ENCODE measurements at places on chromosomes 3 and 15.

- DNase-seq = no peak
These were observed 83.3 kb downstream of the ZNF621 start for GRCh38 chr3:40608091-40608490.

GRCh38 chr15:88612186-88612796 is 8.8 kb upstream of the AEN start:
- no peak for DNase-seq

DNA sequence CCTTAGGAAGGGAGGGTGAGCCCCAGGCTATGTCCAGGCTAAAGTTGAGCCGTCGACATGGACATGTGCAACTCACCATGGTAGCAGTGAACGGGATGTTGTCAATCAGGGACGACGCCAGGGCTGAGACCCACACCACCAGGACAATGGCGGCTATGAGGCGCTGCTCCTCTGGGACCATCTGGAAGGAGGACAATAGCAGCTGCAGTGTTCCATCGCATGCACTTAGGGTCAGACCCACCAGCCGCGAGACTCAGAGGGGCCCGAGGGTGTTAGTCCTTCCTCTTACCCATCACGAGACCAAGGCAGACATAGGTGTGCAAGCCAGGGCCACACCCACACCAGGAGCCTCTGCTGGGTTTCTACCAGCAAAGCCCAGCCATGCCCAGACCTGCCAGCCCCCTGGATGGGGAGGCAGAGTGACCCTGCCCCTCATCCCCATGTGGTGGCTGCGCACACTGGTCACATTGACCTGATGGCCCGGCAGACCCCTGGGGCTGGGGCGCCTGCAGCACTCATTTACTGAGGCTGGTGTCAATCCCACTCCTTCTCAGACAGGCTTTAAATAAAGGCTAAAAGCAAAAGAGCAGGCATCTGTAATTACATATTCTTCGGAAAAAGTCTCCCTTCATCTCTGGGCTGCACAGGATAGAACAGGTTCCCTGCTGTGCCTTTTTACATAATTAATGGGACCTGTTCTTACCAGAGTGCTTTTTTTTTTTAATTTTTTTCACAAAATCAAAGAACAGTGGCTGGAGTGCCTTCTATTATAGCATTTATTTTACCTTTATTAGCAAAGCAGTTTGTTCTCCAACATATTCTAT is 227.8 kb downstream of the OCA2 start:
- no peak for DNase-seq

- DNase-seq = no peak
These were observed 146.1 kb upstream of the UMPS start for GRCh38 chr3:124584245-124584551.

DNA sequence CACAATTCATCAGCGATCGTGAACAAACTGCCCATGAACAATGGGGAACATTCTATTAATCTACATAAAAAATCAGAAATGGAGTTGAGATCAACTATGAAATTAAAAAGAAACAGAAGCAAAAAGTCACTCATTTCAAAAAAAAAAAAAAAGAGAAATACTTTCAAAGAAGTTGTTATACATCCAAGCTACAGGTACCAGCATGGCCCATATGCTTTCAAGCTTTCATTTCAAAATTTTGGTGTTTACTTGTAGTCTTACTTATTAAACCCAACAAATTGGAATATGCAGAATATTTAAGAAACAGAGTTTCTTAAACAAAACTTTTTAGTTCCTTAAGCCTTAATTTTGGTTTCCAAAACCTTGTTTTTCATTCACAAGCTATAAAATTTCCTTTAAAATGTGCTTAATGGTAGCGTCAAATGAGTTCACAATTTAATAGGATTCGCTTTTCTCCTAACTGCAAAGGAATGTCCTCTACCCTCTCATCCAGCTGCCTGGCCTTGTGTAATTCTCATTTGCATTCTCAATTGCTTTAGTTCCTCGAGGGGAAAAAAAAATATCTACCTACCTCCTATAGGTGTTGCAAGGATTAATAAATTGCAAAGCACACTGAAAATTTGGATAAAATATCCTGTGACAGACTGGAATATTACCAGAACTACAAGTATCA is 565.2 kb downstream of the ROBO1 start:
- DNase-seq = no peak

- no peak for DNase-seq
These were observed 50.6 kb downstream of the GAP43 start for GRCh38 chr3:115673881-115674280.

DNA sequence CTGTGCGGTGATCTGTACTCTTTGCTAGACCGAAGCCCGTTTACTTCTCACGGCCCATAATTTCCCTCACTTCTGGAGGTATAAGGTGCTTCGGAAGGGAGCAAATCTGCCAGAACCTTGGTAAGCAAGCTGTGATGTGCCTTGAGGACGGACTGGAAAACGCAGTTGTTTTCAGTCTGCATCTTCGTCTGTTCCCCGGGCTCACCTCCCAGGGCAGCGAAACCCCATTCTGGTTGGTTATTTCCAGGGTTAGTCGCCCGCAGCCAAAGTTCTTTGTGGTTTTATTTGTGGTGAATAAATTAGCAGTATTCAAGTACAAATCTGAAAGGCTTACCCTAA is 401 bp downstream of the RAMAC start:
- DNase-seq = no peak

DNA sequence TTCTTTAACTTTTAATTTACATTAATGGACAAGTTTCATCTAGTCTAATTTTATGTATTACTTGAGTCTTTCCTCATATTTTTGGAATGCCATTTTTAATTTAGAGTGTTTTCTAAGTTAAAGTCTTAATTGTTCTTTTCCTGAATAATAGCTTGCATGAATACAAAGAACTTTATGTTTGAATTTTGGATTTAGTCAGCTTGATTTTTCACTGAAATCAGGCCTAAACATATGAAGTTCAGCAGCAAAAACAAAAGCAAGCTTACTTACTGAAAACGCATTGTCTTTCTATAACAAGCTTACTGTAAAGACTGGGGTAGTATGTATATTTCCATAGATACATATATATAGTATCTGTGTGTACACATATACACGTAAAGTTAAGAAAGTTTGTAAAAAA is 126.0 kb downstream of the ZBTB20 start:
- DNase-seq = no peak

- DNase-seq = no peak
These were observed 362.4 kb upstream of the ZNF385D start for GRCh38 chr3:22113453-22113852.
